ENCODE measurements at places on chromosomes 3 and 15.

DNA sequence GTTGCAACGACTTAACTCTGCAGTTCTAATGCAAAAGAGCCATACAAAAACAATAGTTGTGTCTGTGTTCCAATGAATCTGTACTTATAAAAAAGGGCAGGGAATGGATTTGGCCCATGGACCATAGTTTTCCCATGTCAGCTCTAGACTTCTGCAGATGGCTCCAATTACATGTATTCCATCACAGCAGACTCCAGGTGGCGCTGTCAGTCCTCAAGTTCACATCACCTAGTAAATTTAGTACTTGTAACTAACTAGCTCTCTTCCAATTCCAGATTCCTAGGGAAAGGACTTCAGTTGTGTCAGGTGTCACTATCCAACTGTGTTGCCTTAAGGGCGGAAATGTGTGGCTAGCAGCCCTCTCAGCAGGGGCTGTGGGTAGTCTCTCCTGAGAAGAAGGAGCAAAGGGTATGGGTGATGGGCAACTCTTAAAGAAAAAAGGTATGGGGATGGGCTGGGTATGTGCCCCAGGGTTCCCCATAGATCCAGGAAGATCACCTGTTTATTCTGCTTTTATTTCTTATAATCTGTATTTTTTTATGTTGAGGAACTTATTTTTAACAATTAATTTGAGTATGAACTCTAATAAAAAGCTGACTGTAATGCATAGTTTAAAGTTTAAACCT, 36.2 kb downstream of the BBS4 start:
- peak; percentile 71 for DNase-seq

GRCh38 chr15:52765785-52766184, 24.4 kb downstream of the ONECUT1 start:
- DNase-seq, result no peak

DNA sequence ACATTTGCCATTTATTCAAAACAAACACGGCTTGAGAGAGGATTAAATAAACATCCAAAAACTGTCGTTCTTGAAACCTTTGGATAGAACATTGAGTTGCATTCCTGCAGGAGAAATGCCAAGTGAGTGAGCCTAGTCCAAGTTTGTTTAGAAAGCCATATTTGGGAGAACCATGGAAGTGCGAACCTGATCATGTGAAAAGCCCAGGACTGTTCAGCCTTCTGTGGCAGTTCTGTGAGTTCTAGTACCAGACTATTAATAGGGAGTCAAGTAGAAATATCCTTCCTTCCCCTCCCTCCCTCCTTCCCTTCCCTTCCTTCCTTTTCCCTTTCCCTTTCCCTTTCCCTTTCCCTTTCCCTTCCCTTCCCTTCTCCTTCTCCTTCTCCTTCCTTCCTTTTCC, 470.4 kb downstream of the LPP start:
- DNase-seq, result peak; percentile 82

DNA sequence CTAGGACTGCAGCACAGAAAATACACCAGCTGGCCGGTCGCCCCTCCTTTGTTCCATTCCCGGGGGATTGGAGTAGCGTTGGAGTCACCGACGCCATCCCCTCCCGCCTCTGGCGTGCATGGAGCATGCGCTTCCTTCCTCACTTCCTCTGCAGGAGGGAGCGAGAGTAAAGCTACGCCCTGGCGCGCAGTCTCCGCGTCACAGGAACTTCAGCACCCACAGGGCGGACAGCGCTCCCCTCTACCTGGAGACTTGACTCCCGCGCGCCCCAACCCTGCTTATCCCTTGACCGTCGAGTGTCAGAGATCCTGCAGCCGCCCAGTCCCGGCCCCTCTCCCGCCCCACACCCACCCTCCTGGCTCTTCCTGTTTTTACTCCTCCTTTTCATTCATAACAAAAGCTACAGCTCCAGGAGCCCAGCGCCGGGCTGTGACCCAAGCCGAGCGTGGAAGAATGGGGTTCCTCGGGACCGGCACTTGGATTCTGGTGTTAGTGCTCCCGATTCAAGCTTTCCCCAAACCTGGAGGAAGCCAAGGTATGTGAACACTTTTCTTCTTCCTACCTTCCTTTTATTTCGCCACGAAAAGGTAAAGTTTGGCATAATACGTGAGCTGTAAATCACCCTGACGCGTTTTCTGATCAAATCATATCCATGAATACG, at the start of gene SCG3:
Gene SCG3 (plus strand): TSS at position 201 of the 661 bp plus-strand sequence. CDS start 253 bp downstream, at position 454.
- DNase-seq, result peak; percentile 70

- no peak for DNase-seq
Measured at GRCh38 chr15:86616771-86617170, 537.1 kb downstream of the AGBL1 start.

- DNase-seq, result no peak
Measured at GRCh38 chr3:58355179-58355578, 22.5 kb downstream of the PXK start.

DNA sequence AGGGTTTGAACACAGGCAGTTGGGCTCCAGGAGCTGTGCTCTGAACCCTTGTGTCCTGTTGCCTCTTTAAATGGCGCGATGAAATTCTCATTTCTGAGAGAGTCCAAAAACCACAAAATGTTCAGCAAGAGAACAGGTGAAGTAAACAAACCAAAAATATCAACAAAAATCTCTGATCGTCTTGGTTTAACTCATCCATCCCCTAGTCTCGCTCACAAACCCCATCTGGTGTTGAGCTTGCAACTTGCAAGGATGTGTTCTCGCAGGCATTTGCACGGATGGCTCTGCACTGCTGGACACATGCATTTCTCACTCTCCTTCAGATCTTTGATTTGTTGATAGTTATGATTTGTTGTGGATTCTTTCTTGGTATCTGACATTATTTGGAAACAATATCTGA, 31.1 kb downstream of the FAH start:
- DNase-seq, result no peak

- peak; percentile 60 for DNase-seq
Measured at GRCh38 chr3:126961191-126961790, 21.6 kb upstream of the PLXNA1 start.

- DNase-seq, result peak; percentile 77
Measured at GRCh38 chr3:124883766-124884473, 3.2 kb downstream of the ITGB5 start.

GRCh38 chr15:72272997-72273352, 621 bp upstream of the PARP6 start:
- DNase-seq, result no peak

DNA sequence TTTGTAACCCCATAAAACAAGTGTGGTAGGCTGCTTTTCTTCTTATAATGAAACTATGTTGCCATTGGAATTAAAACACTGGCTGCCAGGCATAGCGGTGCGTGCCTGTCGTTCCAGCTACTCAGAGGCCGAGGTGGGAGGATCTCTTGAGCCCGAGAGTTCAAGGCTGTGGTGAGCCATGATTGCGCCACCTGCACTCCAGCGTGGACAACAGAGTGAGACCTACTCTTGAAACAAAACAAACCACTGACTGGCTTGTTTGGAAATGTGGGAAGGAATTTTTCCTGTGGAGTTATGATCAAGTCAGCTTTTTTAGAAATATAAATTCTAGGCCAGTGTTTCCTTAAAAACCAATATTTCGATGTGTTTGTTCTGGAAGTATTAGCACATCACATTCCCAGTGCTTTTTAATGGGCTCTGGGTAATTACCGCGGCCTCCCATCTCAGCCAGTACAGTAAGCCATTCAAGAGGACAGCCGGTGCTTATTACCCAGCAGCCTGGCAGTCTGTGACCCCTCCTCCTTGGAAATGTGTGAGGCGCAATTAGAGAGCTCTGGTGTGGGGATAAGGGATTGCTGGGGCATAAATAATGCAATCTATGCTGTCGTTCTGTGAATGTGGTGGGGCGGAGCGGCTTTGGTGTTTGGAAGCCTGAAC, 58.3 kb upstream of the TRAK1 start:
- peak; percentile 87 for DNase-seq

GRCh38 chr15:89500397-89501270, 4.3 kb upstream of the RHCG start:
- DNase-seq, result no peak

GRCh38 chr3:30496066-30496966, 110.1 kb upstream of the TGFBR2 start:
- peak; percentile 87 for DNase-seq

GRCh38 chr3:71258116-71258515, 325.4 kb downstream of the FOXP1 start:
- peak; percentile 89 for DNase-seq

GRCh38 chr3:33358172-33358781, 81.0 kb downstream of the FBXL2 start:
- DNase-seq, result no peak

DNA sequence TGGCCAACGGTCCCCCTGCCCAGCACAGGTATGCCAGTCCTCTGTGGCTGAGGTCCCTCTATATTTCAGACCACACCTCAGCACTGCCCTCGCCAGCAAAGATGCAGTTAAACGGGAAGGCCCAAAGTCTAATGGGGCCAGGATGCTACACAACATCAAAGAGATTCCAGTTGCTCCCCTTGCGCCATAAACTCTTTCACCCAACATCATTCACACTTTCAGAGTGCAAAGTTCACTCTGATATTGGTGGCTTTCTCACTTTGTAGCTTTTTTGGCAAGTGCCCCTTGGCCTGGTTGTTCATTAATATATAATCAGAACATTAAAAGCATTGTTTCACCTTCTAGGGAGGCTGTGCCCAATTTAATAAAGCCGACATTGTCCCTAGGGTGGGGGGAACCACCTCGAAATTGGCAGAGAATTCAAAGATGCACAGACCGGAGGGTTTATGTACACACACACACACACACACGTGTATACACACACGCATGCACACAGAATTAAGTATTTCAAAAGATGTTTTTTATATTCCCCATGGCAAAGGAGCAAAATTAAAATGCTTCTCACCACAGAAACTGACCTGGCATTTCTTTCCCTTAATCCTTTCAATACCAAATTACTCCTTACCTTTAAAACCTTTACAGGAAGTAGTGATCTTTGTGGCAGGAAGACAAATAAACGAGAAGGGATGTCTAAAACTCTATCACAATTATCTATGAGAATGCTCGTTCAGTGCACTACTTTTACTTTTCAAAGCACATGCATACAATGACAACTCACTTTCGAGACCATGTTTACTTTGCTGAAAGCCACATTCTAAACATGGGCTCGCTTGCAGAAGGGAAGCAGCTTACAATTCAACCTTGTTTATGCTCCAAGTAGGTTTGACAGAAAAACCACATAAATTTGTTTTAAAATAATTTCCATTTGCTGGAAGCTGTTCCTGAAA, 19.5 kb downstream of the LRIG1 start:
- no peak for DNase-seq

- no peak for DNase-seq
Measured at GRCh38 chr15:38046257-38047051, 112.0 kb downstream of the TMCO5A start.

GRCh38 chr3:23776352-23776891, 29.3 kb upstream of the UBE2E1 start:
- DNase-seq, result peak; percentile 88

DNA sequence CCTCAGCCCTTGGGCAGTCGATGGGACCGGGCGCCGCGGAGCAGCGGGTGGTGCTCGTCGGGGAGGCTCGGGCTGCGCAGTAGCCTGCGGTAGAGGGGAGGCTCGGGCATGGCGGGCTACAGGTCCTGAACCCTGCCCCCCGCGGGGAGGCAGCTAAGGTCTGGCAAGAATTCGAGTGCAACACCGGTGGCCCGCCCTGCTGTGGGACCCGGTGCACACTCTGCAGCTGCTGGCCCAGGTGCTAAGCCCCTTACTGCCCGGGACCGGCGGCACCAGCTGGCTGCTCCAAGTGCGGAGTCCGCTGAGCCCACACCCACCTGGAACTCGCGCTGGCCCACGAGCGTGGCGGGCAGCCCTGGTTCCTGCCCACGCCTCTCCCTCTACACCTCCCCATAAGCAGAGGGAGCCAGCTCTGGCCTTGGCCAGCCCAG, 377.7 kb upstream of the RBMS3 start:
- no peak for DNase-seq

DNA sequence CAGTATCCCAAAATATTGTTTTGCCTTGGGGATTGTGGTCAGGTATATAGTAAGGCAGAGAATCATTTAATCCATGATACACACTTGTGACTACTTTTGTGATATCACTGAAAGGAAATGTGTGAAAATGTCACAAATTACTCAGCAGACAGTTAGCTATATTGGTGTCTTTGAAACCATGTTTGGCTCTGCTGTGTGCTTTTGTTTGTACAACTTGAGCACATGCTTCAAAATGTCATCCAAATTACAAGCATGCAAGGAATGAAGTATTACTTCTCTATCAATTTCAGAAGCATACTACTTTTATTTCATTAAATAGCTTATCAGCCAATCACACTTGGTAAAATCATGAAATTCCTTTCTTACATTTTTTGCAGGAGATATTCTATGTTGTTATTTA, 619.0 kb upstream of the AGTR1 start:
- DNase-seq, result peak; percentile 49

- DNase-seq, result peak; percentile 51
Measured at GRCh38 chr3:154884952-154885351, 195.2 kb upstream of the MME start.

DNA sequence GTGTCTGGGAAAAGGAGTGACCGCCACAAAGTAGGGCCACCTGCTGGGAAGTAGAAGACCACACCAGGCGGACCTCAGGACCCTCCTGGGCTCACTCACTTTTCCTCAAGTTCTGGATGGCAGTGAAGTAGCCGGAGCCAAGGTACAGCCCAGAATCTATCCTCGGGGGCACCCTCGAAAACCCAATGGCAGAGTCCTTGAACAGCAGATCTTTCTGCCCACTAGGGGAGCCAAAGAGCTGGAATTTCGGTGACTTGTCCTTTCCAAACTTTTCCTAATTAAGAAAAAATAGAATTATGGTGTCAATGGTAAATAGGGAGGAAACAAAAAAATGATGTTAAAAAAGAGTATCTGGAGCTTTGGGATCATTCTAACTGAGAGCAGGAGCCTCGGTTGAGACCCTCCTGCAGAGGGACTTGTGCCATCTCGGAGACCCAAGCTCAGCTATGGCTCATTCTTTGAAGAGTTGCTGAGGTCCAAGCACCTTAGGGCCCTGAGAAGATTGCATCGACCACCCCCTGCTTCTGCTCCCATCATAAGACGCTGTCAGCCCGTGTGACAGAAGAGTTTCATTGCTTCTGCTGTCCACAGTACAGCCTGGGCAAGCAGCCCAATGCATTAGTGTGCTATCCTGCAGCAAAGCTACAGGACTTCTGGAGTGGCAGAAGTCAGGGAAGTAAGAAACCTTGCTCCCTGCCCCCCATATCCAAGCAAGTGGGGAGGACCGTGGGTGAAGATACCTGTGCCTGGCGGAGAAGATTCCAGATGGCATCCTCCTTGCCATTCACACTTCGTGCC, 14.8 kb downstream of the LTF start:
- peak; percentile 12 for DNase-seq

DNA sequence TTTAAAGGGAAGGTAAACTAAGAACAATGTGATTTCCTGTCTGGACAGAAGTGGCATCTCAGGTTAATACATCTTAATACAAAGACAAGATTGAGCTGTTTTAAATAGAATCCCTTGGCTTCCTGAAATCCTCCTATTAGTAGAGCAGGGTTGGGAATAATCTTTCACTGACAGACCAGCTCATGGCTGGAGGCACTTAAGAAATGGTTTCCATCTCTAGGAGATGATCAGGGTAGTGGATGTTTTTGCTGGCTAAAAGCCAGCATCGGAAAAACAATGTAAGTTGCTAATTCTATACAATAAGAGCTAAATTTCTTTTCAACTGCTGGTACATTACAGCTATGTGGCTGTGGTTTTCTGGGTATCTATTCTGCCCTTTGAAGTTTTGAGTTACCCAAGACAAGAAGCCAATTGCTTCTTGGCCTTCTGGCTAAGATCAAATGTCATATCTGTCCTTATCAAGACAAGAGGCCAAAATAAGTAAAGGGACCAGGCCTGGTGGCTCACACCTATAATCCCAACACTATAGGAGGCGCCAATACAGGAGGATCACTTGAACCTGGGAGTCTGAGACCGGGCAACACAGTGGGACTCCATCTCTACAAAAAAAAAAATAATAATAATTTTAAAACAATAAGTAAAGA, 49.6 kb downstream of the SHQ1 start:
- peak; percentile 50 for DNase-seq

- no peak for DNase-seq
Measured at GRCh38 chr3:396293-396692, 199.7 kb downstream of the CHL1 start.
